Stimulated activated CD8-positive, alpha-beta memory T cell treated with anti-CD3 and anti-CD28 coated beads, Interleukin-4, amount 100 ng/mL, for 4 hours (primary cell): ENCODE measurements at places on chromosomes 1 and 21.

- no peak for DNase-seq
Measured at GRCh38 chr1:214066936-214067335, 79.2 kb downstream of the PROX1 start.

GRCh38 chr1:246582301-246583055, 16.2 kb downstream of the CNST start:
- DNase-seq, result no peak

DNA sequence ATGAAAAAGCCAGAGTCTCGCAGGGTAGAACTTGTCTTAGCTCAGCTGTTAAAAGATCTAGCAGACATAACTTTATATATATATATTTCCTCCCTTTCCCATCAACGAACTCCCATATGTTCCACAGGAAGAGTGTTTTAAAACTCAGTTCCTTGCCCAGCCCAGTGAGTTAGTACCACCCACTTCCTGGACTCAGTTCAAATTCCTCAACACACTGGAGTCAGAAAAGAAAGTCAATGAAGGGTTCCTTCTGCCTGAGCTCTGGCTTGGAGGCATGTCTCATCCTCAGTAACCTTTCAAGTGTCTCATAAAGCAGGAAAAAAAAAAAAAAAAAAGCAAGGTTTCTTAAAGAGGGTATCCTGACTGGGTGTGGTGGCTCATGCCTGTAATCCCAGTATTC, 15.6 kb downstream of the TPM3 start:
- DNase-seq, result no peak

- DNase-seq, result no peak
Measured at GRCh38 chr1:111565968-111566367, 53.6 kb upstream of the RAP1A start.

DNA sequence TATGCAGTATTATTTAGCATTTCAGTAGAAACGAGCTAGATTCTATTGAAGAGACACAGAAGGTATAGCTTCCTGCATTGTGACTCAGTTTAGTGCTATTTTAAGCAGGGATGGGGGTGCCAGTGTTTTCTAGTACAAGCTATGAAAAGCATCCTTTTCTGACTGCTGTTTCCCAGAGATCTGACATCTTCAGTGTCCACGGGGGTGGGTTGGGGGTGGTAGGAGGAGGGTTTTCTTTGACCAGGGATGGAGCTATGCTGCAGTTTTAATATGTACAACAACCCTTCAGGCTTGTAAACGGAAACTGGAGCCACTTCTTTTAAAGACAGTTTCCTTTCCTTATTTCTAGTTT, 2.7 kb upstream of the NEGR1 start:
- DNase-seq, result no peak

- DNase-seq, result no peak
Measured at GRCh38 chr1:39398278-39399021, 93.0 kb upstream of the BMP8A start.

GRCh38 chr1:183407474-183407873, 10.7 kb downstream of the NMNAT2 start:
- no peak for DNase-seq

GRCh38 chr21:41363370-41364270, 1.8 kb downstream of the MX2 start:
- no peak for DNase-seq

DNA sequence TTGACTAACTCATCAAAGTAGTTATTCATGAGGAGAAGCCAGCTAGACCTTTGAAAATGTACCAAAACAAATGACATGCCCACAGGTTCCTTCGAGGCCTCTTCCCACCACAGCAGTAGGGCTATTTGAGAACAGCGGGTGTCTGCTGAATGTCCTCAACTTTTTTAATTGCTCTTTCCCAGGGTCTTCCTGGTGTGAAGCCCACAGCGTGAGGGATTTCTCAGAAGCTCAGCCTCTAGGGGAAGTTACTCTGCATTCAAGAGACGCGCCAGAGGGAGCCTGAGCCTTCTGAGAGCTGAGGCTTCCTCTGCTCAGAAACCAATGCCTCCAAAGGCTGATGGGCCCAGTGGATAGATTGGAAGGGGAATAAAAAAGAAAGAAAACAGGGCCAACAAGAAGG, 153.6 kb downstream of the OLFM3 start:
- no peak for DNase-seq

- DNase-seq, result no peak
Measured at GRCh38 chr1:8736927-8737326, 80.5 kb downstream of the RERE start.

GRCh38 chr1:150748878-150749719, 16.5 kb downstream of the CTSS start:
- no peak for DNase-seq

- no peak for DNase-seq
Measured at GRCh38 chr1:33284049-33284448, 27.8 kb downstream of the ZNF362 start.

DNA sequence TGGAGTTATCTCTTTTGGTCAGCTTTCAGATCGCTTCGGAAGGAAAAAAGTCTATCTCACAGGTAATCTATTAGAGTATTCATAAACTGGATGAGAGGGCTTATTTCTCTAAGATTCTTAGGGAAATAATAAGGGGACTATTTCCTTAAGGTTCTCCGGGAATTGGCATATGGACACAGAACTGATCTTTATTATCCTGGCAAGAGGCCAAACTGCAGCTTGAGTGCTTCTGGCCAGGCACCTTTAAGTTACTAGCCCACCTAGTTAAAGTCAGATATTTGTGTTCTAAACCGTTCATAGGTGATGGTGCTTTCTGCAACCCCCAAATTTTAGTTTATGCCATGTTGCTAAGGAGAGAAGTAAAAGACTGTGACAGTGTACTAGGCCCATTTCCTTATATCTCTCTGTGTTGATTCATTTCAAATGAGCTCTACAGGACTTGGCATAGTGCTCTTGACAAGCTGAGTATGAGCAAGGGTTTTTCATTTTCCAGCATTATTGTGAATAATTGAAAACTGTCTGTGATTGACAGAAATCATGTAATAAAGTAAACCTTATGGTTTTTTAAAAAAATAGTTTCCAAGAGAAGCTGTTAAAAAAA, 43.4 kb downstream of the SLC22A15 start:
- no peak for DNase-seq

- no peak for DNase-seq
Measured at GRCh38 chr1:96651517-96651916, 70.1 kb upstream of the PTBP2 start.

- no peak for DNase-seq
Measured at GRCh38 chr1:209560952-209561351, 22.6 kb upstream of the CAMK1G start.

DNA sequence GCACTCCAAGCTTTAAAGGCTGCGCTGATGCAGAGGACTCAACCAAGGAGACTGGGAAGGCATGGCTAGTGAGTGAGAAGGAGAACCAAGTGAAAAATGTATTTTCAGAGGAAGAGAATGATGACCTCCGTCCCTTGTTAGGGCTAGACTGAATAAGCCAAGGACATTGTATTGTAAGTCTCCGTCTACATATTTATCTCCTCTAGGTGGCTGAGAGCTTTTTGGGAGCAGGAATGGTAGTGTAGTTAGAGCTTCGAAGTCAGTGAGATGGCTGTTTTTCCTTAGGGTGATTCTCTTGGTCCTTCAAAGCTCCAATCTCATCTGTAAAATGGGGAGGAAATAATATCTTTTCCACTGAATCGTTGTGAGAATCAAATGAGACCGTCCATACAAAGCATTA, 37.6 kb downstream of the ZBTB40 start:
- DNase-seq, result no peak

- no peak for DNase-seq
Measured at GRCh38 chr1:85244271-85245061, 15.0 kb downstream of the C1orf52 start.

GRCh38 chr1:119485201-119485600, 21.8 kb upstream of the HSD3B1 start:
- no peak for DNase-seq

- DNase-seq, result no peak
Measured at GRCh38 chr1:113388621-113389358, 1.5 kb upstream of the MAGI3 start.

GRCh38 chr1:172404121-172404520, 16.4 kb upstream of the C1orf105 start:
- no peak for DNase-seq

DNA sequence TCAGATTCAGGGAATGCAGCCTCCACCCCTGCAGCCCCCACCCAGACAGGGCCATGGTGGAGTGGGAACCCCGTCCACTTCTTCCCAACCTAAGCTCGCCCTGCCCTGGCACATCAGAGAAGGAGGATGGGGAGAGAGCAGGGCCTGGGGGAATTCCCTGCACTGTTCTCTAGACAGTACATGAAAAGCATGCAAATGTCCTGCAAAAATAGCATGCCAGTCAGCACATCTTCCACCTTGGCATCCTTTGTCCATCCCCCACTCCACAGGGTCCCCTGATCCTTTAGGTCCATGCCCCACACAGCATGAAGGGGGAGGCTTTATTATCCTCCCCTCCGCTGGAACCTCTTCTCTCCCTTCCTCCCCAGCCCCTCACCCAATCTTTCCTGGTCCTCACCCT, 35.0 kb upstream of the RD3 start:
- DNase-seq, result no peak

DNA sequence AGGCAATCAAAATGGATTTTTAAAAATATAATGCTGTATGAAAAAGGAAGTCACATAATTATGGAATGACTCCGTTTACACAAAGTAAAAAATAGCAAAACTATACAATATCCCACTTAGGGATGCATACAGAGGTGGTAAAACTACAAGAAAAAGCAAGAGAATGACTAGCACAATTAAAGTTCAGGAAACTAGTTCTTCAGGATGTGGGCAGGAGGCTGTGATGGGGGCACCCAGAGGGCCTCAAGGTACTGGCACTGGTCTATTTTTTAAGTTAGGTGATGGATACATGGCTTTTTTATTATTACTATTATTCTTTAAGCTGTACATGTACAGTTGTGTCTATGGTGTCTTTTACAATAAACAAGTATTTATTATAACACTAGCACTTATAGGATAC, 1.4 kb upstream of the ZC3H12A start:
- DNase-seq, result no peak

DNA sequence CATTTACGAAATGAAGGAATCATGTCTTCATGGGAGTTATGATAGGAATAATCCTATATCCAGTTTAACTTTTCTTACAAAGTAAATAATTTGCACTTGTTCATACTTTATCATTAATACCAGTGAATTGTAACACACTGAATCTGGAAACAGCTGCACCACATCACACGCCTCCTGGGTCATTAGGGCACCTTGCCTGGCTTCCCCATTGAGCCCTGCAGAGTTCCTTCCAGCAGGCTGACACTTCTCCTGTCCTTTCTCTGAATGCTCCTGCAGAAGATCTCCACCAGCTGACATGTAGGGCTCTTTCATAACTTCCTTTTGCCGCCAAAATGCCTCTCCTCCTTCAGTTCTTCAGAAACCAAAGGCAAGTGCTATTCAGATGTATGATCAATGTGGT, 201.1 kb downstream of the DAB1 start:
- no peak for DNase-seq

- DNase-seq, result no peak
Measured at GRCh38 chr1:245154429-245155271, at the start of gene KIF26B. TSS of gene KIF26B (plus strand) at chr1:245154985. CDS start at chr1:245155425, 440 bp downstream.

GRCh38 chr21:36992671-36993070, 13.8 kb upstream of the RIPPLY3 start:
- DNase-seq, result no peak

- no peak for DNase-seq
Measured at GRCh38 chr1:227921461-227922185, 26.1 kb downstream of the WNT9A start.

- no peak for DNase-seq
Measured at GRCh38 chr21:17438635-17439034, 74.2 kb upstream of the CXADR start.

DNA sequence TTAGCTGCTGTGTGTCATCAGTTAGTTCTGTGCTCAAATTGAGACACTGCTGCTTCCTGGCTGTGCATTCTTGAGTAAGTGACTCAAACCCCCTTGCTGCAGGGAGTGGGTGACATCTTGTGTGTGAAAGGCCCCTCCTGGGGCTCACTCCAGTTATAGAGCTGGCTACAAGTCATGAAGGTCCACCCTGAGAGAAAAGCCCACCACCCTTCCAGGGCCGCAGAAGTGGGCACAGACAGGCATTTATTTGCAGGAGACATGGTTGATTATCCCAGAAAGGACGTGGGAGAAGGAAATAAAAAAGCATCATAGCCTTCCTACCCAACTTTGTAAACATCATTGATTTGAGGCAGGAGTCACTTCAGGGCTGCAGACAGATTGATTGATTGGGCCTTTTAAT, 550.6 kb downstream of the MATN1 start:
- DNase-seq, result no peak

DNA sequence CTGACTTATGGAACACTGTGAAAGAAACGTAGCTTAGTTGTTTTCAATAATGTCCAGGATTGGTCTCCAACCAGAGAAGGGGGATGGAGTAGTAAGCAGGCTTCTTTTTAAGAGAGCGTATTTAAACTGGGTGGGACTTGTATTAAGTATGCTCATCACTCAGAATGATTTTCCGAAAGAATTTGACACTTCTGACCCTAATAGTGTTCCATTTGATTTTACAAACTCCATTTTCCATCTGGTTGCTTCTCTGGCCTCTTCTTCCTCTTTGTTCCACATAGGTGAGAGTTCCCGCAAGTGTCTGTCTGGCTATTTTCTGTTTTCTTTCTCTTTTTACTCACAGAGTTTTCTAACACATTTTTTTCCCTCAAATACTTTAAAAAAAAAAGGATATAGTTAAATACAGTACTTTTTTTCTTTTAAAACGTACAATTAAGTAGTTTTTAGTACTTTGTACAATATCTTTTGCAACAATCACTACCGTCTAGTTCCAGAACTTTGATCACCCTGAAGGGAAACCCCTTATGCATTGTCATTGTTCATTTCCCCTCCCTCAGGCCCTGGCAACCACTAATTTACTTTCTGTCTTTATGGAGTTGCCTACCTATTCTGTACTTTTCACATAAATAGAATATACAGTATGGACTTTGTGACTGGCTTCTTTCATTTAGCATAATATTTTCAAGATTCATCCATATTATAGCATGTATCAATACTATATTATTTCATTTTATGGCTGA, 67.0 kb downstream of the RASAL2 start:
- no peak for DNase-seq

DNA sequence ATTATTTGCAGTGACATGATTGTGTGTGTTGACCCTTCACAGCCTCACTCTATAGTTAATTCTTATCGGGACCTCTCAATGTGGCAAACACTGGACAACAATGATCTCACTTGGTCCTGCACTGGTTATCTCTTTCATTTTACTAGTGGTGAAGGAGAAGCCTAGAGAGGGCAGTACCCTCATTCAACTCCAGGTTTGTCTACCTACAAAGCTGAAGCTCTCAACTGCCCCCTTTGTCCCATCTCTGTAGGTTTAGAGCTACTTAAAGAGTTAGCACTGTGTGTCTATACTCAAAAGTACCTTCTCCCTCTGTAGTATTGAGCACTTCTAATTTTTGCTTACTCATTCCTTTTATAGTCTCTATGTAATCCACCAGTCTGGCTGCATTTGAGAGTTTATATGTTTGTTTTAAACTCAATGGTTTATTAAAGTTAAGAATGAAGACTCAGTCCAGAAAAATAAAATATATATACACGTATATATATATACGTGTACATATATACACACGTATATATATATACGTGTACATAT, 40.9 kb upstream of the BCL9 start:
- no peak for DNase-seq

- DNase-seq, result no peak
Measured at GRCh38 chr1:210248341-210248740, 15.7 kb downstream of the SERTAD4 start.
